SK-N-SH (cell line): ENCODE measurements at places on chromosomes 12 and 14.

- no peak for DNase-seq
Observed at GRCh38 chr14:94975366-94975765, 182.0 kb downstream of the DICER1 start.

- no peak for DNase-seq
Observed at GRCh38 chr12:110965574-110965973, 45.2 kb upstream of the MYL2 start.

DNA sequence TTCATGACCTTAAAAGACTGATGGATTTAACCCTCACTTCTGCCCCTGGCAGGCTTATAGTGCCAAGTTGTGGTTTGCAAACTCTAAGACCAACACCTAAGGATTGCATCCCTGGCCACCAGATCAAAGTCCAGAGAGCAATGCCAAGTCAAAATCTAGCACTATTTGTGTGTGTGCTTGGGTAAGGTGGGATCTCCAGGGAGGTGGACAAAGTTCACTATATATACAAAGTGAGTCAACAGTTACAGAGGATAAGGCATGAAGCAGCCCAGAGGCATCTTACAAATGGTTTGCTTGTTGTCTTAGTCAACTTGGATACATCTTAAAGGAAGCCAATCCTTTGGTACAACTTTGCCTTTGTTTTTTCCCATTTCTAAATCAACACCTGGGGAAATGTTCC lies 137.3 kb downstream of the MSRB3 start:
- DNase-seq: no peak

DNA sequence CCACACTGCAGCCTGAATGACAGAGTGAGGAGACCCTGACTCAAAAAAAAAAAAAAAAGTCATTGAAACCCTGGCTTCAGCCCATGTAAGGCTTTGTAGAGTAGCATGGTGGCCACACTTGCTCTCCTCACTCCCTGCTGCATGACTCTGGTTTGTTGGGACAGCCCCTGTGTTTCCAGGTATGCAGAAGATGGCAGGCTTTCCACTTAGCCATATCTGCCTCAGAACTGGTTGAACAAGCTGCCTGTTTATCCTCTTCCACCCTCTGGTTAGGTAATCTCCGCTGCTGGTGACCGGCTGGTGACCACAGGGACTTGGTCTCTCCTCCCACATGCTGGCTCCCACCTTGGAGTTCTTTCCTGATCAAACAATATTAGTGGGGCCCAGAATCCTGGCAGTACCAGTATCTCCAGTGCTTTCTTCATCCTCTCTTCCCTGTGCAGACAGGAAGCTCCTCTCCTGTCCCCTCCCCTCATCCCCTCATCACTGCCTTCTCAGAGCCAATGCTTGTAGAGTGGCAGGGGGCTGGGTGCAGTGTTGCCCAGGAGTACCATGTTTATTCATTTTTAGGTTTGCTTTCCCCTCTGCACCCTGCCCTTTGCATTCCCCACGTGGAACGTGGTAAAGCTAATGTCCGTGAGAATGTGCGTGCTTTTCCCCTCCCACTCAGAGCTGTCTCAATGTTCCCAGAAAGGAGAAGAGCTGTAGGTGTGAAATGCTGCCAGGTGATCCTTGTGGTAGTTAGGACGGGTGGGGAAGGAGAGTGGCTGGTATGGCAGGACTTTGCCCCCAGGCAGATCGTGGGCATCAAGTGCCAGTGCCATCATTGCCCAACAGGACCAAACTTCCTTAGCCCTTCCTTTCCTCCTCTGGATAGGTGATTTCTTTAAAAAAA lies 11.3 kb downstream of the ABHD12B start:
- DNase-seq: no peak
